ENCODE measurements at places on chromosomes 5 and 9.

DNA sequence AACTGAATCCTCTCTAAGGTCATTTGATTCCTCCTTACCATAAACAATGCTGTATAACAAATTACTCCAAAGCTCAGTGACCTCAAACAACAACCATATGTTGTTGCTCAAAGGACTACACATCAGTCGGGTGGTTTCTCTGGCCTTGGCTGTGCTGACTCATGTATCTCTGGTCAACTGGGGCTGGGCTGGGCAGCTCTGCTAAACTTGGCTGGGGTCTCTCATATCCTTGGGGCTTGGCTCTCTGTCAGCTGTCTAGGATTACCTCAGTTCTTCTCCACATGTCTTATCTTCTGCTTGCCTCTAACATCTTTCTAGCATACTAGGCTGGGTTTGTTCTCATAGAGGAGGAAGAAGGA is 86.4 kb downstream of the GALNT10 start:
- DNase-seq = no peak

- no peak for DNase-seq
These were observed 388.8 kb downstream of the KDM4C start for GRCh38 chr9:7146582-7146981.

DNA sequence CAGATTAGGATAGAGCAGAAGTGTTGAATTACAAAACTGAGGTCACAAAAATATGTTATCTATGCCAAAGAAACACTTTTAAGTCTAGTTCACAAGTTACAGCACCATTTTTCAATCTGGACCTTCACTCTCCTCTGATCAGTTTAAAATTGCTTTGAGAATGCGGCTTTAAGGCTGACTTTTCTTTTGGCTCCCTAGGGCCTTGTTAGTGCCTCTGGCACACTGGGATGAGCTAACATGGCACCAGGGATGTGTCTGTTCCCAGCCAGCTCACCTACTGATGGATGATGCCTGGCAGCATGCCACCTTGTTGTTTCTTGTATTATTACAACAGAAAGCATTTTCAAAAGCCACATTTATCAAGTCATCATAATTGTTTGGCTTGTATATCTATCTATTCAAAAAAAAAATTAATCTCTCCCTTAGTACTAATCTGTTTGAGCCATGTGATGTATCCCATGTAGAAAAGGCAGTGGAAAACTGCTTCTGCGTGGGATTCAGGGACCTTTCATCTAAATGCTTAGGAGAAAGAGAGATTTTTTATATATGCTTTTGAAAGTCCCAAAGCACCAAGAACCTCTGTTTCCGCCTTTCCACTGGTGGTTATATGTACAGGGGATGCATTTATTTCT is 46.6 kb downstream of the ADAMTSL1 start:
- DNase-seq = no peak

GRCh38 chr5:93053825-93054224 is 527.2 kb downstream of the NR2F1-AS1 start:
- peak; percentile 59 for DNase-seq

GRCh38 chr5:60522292-60522905 is 177.6 kb downstream of the DEPDC1B start:
- peak; percentile 40 for DNase-seq

DNA sequence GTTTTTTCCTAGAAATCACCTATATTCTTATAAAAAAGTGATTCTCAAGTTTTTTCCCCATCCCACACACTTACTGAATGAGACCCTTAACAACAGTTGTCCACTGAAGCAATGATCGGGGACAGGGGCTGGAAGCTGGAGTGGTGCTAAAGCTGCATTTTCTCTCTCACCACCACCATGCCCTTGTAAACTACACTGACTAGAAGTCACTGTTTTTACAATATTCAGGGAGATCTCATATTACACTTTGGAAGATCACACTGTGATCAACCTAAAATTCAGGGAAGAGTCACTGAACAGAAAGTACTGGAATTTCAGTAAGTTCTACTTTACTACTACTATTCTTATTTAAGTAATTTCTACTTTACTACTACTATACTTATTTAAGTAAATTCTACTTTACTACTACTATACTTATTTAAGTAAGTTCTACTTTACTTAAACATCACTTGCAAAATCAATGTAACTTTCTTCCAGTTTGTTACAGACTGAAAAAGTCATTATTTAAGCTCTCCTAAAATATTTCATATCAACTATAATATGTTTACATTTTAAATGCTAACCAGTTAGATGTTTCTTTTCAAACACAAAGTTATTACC is 164.3 kb downstream of the AGTPBP1 start:
- DNase-seq = no peak
